Neural crest cell (in vitro differentiated cells): ENCODE measurements at places on chromosomes 11 and 22. TPM values are rescaled to one million over a fixed set of nuclear protein-coding genes. Genes with fewer than 3 reads are reported as not detected.

DNA sequence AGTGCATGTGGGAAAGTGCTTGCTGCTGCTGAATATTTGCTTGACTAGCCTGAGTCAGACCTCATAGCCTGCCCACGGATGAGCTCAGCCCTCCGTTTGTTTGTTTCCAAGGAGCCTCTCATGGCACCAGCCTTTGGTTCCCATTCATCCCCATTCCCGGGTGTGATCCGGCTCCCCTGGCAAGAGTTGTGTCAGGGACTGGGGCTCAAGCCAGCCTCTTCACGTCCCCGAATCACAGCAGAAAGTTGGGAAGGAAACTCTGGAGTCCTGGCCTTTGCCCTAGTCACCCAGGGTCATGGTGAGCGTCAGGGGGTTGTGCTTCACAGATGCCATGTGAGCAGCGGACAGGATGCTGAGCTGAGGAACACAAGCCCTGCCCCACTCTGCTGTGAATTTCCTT, 13.8 kb downstream of the SEC14L3 start:
- no peak for DNase-seq
- no peaks in the 10 kb centered on the region for H3K4me1 ChIP-seq
- H3K27ac ChIP-seq: no peak overlapping the region
- no peaks in the 10 kb centered on the region for H3K36me3 ChIP-seq

DNA sequence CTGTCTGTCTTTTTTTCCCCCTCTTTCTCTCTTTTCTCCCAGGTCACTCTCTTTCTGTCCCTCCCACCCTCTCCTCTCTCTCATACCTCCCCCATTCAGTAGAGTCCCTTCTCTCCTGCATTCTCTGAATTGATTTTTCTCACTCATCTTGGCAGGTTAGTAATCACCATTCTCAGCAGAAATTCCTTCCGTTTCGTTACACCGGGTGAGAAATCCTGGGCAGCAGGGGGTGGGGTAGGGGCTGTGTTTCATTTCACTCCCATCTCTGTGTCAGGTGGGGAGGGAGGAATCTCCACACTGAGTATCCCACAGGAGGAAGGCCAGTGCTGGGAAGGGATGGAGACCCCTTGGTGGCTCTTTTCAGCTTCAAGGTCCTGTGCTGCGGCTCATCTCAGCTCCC, 253.5 kb downstream of the MIAT start:
- peaks cover 14% of the 10 kb centered on the region for H3K4me1 ChIP-seq
- H3K4me3 ChIP-seq: no peak overlapping the region
- no peaks in the 10 kb centered on the region for H3K36me3 ChIP-seq
- peaks cover 2% of the 10 kb centered on the region for H3K27me3 ChIP-seq
- no peak overlapping the region for H3K27ac ChIP-seq
- DNase-seq: no peak

DNA sequence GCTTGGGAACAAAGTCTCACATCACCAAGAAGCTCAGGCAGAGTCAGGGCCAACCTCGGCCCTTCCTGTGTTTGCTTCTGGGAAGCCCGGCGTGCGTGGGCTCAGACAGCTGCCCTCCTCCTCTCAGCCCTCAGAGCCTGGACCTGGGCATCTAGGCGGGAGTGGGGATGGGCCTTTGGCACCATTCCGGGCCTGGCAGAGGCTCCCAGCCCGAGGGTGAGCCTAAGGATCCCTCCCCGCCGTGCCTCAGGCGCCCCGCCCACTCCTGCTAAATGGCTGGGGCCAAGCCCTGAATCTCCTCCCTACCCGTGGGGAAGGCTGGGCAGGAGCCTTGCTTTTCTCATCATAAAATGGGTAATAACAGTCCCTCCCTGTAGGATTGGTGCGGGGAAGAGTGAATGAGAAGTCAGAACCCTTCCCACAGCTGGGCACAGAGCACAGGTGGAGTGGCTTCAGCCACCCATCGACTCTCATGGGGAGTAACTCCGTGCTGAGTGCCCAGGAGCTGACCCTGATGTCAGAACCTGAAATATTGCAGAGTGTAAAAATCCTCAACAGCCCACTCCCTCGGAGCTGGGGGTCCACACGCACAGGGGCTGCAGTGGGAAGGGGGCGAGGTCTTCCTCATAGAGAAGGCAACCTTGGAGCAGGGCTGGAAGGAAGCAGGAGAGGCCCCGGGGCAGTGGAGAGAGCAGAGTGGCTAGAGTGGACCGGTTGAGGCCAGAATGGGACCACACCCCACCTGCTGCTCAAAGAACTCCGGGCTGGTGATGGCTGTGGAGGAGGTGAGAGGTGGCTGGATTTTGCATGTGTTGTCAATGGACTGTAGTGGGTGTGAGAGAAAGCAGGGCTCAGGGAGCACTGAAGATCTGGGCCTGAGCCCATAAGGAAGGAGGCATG, 18.8 kb upstream of the CDKN1C start:
- peak overlapping the region; percentile 71 for H3K4me3 ChIP-seq
- DNase-seq: no peak
- peaks cover 19% of the 10 kb centered on the region for H3K4me1 ChIP-seq
- H3K27me3 ChIP-seq: no peaks in the 10 kb centered on the region
- H3K36me3 ChIP-seq: no peaks in the 10 kb centered on the region

- H3K27ac ChIP-seq: peak overlapping the region; percentile 88
- DNase-seq: no peak
- H3K4me1 ChIP-seq: peaks cover 10% of the 10 kb centered on the region
Measured at GRCh38 chr11:116207421-116208141, 565.2 kb downstream of the BUD13 start.

ADAMTS15 gene
- total RNA-seq: 7.5 and 7.7 TPM in 2 replicates

GAL3ST1 gene
- 7.3 and 8.8 TPM in 2 replicates for total RNA-seq

DNA sequence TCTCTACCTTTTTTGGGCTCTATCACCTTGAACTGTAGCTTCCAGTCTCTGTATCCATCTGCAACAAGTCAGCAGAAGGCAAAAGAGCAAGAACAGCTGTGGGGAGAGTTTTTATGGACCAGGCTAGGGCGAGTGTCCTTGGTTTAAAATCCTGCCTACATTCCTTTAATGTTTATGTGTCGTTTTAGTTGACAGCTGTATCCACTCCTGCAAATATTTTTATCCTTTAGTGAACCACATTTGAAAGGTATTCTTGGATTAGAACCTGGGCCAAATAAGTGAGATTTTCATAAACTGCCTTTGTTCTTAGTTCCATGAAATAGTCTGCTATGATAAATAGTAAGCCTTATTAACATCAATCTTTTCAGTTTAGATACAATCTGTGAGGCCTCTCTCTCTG, 712.2 kb downstream of the ETS1 start:
- no peak overlapping the region for H3K4me3 ChIP-seq
- no peaks in the 10 kb centered on the region for H3K36me3 ChIP-seq
- peaks cover 3% of the 10 kb centered on the region for H3K4me1 ChIP-seq
- H3K27me3 ChIP-seq: no peaks in the 10 kb centered on the region
- no peak for DNase-seq
- no peak overlapping the region for H3K27ac ChIP-seq

GRCh38 chr11:27153136-27153535, 112.5 kb downstream of the BBOX1 start:
- no peak overlapping the region for H3K4me3 ChIP-seq
- H3K27ac ChIP-seq: no peak overlapping the region
- H3K36me3 ChIP-seq: peaks cover 26% of the 10 kb centered on the region
- no peak for DNase-seq

GRCh38 chr11:61899146-61899841, 7.9 kb upstream of the FADS3 start:
- no peak overlapping the region for H3K27ac ChIP-seq
- H3K27me3 ChIP-seq: peaks cover 5% of the 10 kb centered on the region

GRCh38 chr22:44116331-44116730, 64.4 kb upstream of the PARVG start:
- H3K27ac ChIP-seq: no peak overlapping the region
- DNase-seq: no peak

DNA sequence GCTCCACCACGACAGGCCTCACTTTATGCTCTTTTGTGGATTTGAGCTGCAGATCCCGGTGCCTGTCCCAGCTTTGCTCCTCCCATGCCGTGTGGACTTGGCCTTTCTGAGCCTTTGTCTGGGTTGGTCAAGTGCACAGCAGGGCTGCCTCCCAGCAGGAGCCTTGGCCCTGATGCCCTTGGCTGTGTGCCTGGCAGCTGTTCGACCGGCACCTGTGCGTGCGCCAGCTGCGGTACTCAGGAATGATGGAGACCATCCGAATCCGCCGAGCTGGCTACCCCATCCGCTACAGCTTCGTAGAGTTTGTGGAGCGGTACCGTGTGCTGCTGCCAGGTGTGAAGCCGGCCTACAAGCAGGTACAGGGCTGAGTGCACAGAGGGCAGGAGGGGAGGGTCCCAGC, 46.5 kb downstream of the MYO7A start:
- H3K27ac ChIP-seq: no peak overlapping the region
- H3K27me3 ChIP-seq: no peaks in the 10 kb centered on the region
- no peak for DNase-seq
- no peaks in the 10 kb centered on the region for H3K36me3 ChIP-seq
- peaks cover 45% of the 10 kb centered on the region for H3K4me1 ChIP-seq
- H3K4me3 ChIP-seq: no peak overlapping the region

GRCh38 chr22:18119409-18120110, 9.0 kb downstream of the TUBA8 start:
- no peaks in the 10 kb centered on the region for H3K4me1 ChIP-seq
- DNase-seq: no peak
- H3K27me3 ChIP-seq: no peaks in the 10 kb centered on the region
- H3K36me3 ChIP-seq: no peaks in the 10 kb centered on the region

DNA sequence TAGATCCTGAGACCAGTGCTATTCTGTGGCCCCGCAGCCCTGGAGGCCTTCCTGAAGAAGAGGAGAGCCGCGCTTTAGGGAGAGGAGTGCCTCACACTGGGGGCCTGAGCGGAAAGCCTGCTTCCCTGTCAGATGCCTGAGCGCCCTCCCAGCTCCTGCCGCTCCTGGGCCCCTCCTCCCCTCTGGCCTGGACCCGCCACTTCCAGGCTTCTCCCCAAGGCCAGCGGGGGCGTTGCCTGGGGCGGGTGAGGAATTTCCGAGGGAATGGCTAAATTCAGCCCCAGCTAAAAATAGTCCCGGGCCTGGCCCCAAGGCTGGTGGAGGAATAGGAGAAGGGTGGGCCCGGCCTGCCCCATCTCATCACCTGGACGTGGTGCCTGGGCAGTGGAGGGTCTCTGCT, 15.4 kb downstream of the ARHGEF17 start:
- H3K4me1 ChIP-seq: peaks cover 76% of the 10 kb centered on the region
- peaks cover 2% of the 10 kb centered on the region for H3K36me3 ChIP-seq
- H3K4me3 ChIP-seq: peak overlapping the region; percentile 9
- peak; percentile 48 for DNase-seq
- no peaks in the 10 kb centered on the region for H3K27me3 ChIP-seq

- H3K27ac ChIP-seq: no peak overlapping the region
- H3K4me3 ChIP-seq: no peak overlapping the region
- H3K4me1 ChIP-seq: peaks cover 5% of the 10 kb centered on the region
- H3K27me3 ChIP-seq: peaks cover 77% of the 10 kb centered on the region
- peak; percentile 62 for DNase-seq
Measured at GRCh38 chr11:18802381-18803257, 11.0 kb upstream of the PTPN5 start.

GRCh38 chr11:44162662-44163061, 67.2 kb downstream of the EXT2 start:
- no peak for DNase-seq
- no peaks in the 10 kb centered on the region for H3K4me1 ChIP-seq
- peaks cover 14% of the 10 kb centered on the region for H3K36me3 ChIP-seq

- no peak overlapping the region for H3K4me3 ChIP-seq
- H3K36me3 ChIP-seq: no peaks in the 10 kb centered on the region
- H3K4me1 ChIP-seq: peaks cover 6% of the 10 kb centered on the region
- no peak overlapping the region for H3K27ac ChIP-seq
- H3K27me3 ChIP-seq: no peaks in the 10 kb centered on the region
- DNase-seq: no peak
Measured at GRCh38 chr22:35593071-35593890, 23.8 kb downstream of the MB start.

LGR4 gene
- total RNA-seq: 45.3 and 51.5 TPM in 2 replicates

GPHA2 gene
- not detected in 2 replicates for total RNA-seq

GRCh38 chr22:36432592-36433317, 45.0 kb upstream of the MYH9 start:
- H3K27me3 ChIP-seq: no peaks in the 10 kb centered on the region
- H3K4me3 ChIP-seq: no peak overlapping the region
- no peaks in the 10 kb centered on the region for H3K36me3 ChIP-seq
- H3K4me1 ChIP-seq: peaks cover 41% of the 10 kb centered on the region
- H3K27ac ChIP-seq: no peak overlapping the region
- no peak for DNase-seq

CHST1 gene
- total RNA-seq: 1.1 and 1.3 TPM in 2 replicates

TMPRSS4 gene
- total RNA-seq: not detected in 2 replicates

MUC6 gene
- not detected in 2 replicates for total RNA-seq

DNA sequence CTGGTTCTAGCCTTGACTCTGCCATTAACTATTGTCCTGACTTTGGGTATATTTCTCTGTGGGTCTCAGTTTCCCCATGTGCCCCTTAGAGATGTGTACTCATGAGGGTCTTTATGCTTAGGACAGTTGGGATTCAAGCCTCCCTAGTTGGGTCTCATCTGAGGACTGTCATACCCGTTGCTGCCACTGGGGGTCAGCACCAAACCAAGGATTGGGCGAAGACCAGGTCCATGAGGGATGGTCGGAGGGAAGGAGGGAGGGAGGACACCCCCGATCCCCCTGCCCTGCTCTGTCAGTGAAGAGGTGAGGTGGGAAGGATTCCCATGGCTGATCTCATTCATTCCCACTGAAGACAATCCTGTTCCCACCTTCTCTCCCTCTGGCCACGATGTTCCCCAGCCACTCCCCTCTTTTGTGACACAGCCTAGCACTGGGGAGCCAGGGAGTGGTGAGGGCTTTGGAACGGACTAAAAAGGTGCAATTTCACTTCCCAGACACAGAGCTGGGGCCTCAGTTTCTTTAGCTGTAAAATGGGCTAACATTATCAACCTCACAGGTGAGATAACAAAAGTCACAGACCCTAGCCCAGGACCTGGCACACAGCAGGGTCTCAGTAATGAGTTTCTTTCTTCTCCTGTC, 12.4 kb upstream of the KLHL35 start:
- H3K4me1 ChIP-seq: no peaks in the 10 kb centered on the region
- H3K4me3 ChIP-seq: no peak overlapping the region
- H3K36me3 ChIP-seq: no peaks in the 10 kb centered on the region
- DNase-seq: peak; percentile 85

- no peak overlapping the region for H3K27ac ChIP-seq
- peaks cover 8% of the 10 kb centered on the region for H3K4me1 ChIP-seq
- H3K36me3 ChIP-seq: no peaks in the 10 kb centered on the region
Measured at GRCh38 chr22:21025266-21025665, 7.1 kb downstream of the SLC7A4 start.

- peaks cover 17% of the 10 kb centered on the region for H3K4me1 ChIP-seq
- no peak for DNase-seq
- peaks cover 12% of the 10 kb centered on the region for H3K27me3 ChIP-seq
- no peaks in the 10 kb centered on the region for H3K36me3 ChIP-seq
- peak overlapping the region; percentile 12 for H3K27ac ChIP-seq
Measured at GRCh38 chr22:18994701-18995326, 58.7 kb upstream of the PRODH start.

GRCh38 chr11:69245041-69245440, 48.9 kb upstream of the MYEOV start:
- H3K4me3 ChIP-seq: no peak overlapping the region
- no peaks in the 10 kb centered on the region for H3K36me3 ChIP-seq
- no peak overlapping the region for H3K27ac ChIP-seq
- peaks cover 15% of the 10 kb centered on the region for H3K4me1 ChIP-seq
- no peak for DNase-seq
- peaks cover 15% of the 10 kb centered on the region for H3K27me3 ChIP-seq

NEFH gene
- total RNA-seq: 2.9 and 3.9 TPM in 2 replicates

OR5P2 gene
- total RNA-seq: not detected in 2 replicates
